Type B pancreatic cell (in vitro differentiated cells): ENCODE measurements at places on chromosomes 7 and 10.

DNA sequence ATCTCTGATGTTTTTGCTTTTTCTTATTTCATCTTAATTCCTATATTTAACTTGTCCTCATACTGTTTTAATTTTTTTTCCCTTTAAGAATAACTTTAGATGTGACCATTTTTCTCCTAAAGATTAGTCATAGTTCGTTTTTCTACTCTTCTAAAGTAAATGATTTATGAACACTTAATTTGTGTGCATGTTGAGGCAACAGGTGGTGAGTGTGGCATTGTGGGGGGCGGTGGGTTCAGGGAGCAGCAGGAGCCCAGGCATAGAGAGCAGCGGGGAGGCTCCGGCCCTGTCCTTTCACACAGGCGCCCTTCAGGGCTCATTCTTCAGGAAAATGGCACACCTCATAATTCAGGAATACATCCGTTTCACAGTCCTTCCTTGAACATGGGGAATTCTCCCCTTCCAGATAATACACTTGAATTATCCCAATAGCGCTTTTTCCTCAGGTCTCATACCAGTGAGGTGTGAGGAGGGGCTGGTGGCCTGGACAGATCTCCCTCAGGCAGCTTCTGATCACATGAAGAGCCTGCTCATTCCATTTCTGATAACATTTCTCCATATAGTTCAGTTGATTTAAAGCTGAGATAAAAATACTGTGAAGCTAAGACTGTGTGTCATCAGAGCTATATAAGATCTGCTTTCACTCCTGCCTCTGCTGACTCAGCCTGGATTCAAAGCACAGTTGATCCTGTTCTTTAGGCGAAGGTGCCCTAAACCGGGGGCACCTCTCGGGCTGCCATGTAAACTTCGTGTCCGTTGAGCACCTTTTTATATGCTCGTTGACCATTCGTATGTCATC lies 40.2 kb downstream of the CUL1 start:
- H3K27ac ChIP-seq, result no peak overlapping the region
- H3K4me3 ChIP-seq, result no peak overlapping the region
- no peaks in the 10 kb centered on the region for H3K4me1 ChIP-seq
- DNase-seq, result no peak
- no peaks in the 10 kb centered on the region for H3K27me3 ChIP-seq

GRCh38 chr7:97480772-97481390 lies 251.0 kb upstream of the TAC1 start:
- peaks cover 28% of the 10 kb centered on the region for H3K4me1 ChIP-seq
- no peaks in the 10 kb centered on the region for H3K36me3 ChIP-seq
- no peak overlapping the region for H3K4me3 ChIP-seq
- H3K27me3 ChIP-seq, result peaks cover 11% of the 10 kb centered on the region
- peak overlapping the region; percentile 51 for H3K27ac ChIP-seq

DNA sequence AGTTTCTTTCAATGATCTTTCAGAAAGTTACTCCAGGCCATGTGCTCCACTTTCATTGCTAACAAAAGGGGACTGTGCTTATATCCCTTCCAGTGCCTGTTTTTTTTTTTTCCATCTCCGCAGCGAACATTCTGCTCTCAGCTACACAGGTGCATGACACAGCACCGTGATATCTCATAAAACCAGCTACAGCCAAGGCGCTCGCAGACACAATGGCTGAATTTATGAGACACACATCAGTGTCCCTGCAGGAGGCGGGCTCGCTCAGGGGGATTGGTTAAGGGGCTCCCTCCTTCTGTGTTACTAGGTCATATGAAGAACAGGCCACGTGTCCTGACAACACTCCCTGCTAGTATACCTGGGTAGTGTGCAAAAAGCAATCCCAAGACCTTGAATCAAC lies 245.5 kb downstream of the SKAP2 start:
- H3K36me3 ChIP-seq, result no peaks in the 10 kb centered on the region
- H3K27me3 ChIP-seq, result peaks cover 6% of the 10 kb centered on the region
- DNase-seq, result peak; percentile 20
- peaks cover 9% of the 10 kb centered on the region for H3K4me1 ChIP-seq

DNA sequence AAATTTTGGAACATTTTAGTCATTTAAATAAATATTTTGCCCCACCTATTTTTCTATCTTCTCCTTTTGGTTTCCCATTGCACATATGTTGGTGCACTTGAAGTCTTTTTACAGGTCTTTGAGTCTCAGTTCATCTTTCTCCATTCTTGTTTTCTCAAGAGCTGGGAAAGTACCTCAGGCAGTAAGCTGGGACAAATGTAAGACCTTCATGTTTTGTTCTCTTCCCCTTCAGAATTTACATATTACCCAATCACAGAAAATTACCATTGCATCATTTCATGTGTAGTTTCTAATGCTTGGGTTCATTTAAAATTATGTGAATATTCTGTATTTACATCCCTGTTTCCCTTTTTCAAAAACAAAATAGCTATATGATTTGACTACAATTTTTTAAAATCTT lies 1150.0 kb upstream of the POT1 start:
- no peak overlapping the region for H3K27ac ChIP-seq
- no peaks in the 10 kb centered on the region for H3K36me3 ChIP-seq
- H3K27me3 ChIP-seq, result no peaks in the 10 kb centered on the region
- DNase-seq, result no peak
- H3K4me3 ChIP-seq, result no peak overlapping the region

- H3K27me3 ChIP-seq, result no peaks in the 10 kb centered on the region
- H3K4me3 ChIP-seq, result no peak overlapping the region
- H3K36me3 ChIP-seq, result peaks cover 13% of the 10 kb centered on the region
- DNase-seq, result no peak
- no peak overlapping the region for H3K27ac ChIP-seq
- H3K4me1 ChIP-seq, result peaks cover 9% of the 10 kb centered on the region
Measured at GRCh38 chr10:13775786-13776775, 189.3 kb downstream of the PRPF18 start.

DNA sequence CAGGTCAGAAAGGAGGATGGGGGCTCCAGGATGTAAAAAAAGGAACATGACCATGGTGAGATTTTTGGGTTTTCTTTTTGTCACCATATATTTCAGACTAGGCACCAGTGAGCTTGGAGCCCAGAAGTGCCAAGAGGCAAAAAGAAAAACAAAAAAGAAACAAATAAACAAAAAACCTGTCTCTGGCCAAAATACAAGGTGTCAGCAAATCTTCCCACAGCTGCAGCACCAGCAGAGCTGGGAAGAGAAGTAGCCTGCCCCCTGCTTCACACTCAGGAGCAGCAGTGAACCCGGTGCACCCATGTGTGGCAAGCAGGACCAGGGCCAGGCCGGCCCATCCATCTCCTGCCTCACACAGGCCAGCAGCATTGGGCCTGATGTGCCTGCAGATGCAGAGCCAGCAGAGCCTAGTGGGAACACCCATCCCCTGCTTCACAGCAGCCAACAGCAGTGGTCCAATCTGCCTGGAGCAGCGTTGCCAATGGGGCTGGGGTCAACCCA lies 34.7 kb upstream of the C10orf71 start:
- no peak overlapping the region for H3K27ac ChIP-seq
- no peaks in the 10 kb centered on the region for H3K36me3 ChIP-seq
- H3K4me1 ChIP-seq, result no peaks in the 10 kb centered on the region
- no peak for DNase-seq
- no peak overlapping the region for H3K4me3 ChIP-seq

DNA sequence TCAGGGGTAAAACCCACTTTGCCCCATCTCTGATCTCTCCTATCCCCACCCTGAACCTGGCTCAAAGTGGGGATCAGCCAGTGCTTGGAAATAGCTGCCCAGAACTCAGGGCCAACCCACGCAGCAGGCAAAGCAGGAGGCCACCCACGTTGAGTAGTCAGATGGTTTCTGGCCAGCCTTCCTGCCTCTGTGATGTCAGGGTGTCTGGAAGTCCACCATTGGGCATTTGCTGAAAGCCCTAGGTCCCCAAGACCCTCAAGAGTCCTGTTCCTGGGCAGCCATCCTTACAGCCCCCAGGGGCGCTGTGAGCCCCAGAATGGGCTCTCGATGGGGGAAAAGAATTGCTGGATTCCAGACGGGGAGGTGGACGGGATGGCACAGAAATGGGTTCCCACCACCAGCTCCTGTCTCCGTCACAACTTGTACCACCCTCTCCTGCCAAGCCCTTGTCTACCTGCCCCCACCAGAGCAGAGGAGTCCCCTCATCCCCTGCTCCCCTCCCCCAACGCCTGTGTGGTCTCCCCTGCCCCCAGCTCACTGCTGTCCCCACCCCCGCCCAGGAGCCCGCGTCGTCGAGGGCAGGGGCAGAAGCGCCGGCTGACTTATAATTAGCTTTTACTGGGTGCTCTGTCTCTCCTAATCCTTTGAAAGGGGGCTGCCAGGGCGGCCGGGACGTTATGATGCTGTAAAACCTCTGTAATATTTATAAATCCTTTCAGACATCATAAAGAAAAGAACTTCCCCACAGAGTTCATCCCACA lies 3.9 kb downstream of the MYL10 start:
- peaks cover 22% of the 10 kb centered on the region for H3K27me3 ChIP-seq
- H3K4me3 ChIP-seq, result no peak overlapping the region
- peak overlapping the region; percentile 44 for H3K27ac ChIP-seq
- peaks cover 31% of the 10 kb centered on the region for H3K4me1 ChIP-seq

GRCh38 chr10:13868528-13869294 lies 281.9 kb downstream of the PRPF18 start:
- no peaks in the 10 kb centered on the region for H3K27me3 ChIP-seq
- DNase-seq, result no peak
- H3K27ac ChIP-seq, result no peak overlapping the region
- H3K4me1 ChIP-seq, result peaks cover 28% of the 10 kb centered on the region

DNA sequence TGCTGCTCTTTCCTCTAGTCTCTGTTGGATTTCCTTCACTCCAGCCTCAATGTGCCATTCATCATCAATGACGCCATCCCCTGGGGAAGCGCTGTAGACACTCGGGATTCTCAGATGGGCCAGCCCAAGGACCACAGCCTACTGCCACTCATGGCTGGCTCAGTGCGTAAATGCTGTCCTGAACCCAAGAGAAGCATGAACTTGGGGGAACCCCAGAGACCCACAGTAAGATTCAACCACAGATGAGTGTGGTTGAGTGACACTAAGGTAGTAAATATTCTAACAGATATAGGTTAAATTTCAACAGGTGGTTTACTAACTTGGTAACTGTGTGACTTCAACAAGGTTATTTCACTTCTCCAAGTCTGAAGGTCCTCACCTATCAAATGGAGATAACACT lies 304.1 kb downstream of the GRM8 start:
- no peak for DNase-seq
- no peak overlapping the region for H3K4me3 ChIP-seq
- no peaks in the 10 kb centered on the region for H3K27me3 ChIP-seq

DNA sequence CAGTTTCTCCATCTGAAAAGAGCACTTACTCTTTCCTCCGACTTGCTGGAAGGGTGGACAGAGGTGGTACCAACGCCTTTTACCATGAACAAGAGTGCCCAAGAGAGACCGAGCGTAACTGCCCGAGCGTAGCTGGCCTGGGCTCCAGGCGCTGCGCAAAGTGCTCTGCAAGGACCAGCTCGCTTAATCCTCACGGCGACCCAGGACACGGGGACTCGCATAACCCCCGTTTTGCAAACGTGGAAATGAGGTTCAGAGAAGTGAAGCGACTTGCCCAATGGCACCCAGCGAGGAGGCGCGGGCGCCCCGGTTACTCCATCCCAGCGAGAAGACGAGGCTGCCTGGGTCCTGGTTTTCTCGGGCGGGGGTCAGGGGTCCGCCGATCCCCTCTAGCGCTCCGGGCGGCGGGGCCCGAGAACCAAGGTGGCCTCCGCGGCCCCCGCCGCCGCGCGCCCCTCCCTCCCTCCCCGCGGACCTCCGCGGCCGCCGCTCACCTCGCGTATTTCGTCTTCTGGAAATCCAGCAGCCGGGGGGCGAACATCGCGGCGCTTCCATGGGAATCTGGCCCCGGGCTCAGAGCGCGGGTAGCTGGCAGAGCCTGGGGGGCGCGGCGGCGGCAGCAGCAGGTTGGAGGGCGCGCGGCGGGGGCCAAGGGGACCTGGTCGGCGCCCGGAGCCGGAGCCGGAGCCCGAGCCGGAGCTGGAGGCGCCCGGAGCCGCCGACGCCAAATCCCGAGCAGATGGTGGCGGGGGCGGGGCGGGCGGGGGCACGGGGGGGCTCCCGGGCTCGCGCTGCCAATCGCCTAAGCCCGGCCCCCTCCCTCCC lies at the start of gene MMD2:
TSS of gene MMD2 (minus strand) at position 711 of the 825 bp plus-strand sequence. CDS start at position 541, 170 bp downstream.
- H3K4me1 ChIP-seq, result peaks cover 5% of the 10 kb centered on the region
- no peaks in the 10 kb centered on the region for H3K36me3 ChIP-seq
- peak within 1 kb of the TSS; percentile 86 for H3K4me3 ChIP-seq
- no peak for DNase-seq

- peaks cover 16% of the 10 kb centered on the region for H3K36me3 ChIP-seq
- no peak overlapping the region for H3K4me3 ChIP-seq
- peaks cover 13% of the 10 kb centered on the region for H3K4me1 ChIP-seq
- no peak for DNase-seq
- H3K27me3 ChIP-seq, result no peaks in the 10 kb centered on the region
- H3K27ac ChIP-seq, result peak overlapping the region; percentile 3
Measured at GRCh38 chr7:44211126-44211675, 10.4 kb downstream of the YKT6 start.

GRCh38 chr10:50550291-50550839 lies 73.4 kb downstream of the SGMS1 start:
- H3K36me3 ChIP-seq, result peaks cover 4% of the 10 kb centered on the region
- H3K27me3 ChIP-seq, result no peaks in the 10 kb centered on the region
- H3K4me3 ChIP-seq, result no peak overlapping the region
- DNase-seq, result no peak
- H3K4me1 ChIP-seq, result peaks cover 9% of the 10 kb centered on the region

GRCh38 chr10:84531396-84531795 lies 203.0 kb downstream of the CCSER2 start:
- H3K27me3 ChIP-seq, result no peaks in the 10 kb centered on the region
- H3K36me3 ChIP-seq, result no peaks in the 10 kb centered on the region
- H3K4me3 ChIP-seq, result no peak overlapping the region
- H3K27ac ChIP-seq, result no peak overlapping the region

GRCh38 chr7:155576900-155577508 lies 30.6 kb upstream of the CNPY1 start:
- no peak overlapping the region for H3K4me3 ChIP-seq
- H3K27me3 ChIP-seq, result peaks cover 27% of the 10 kb centered on the region
- H3K4me1 ChIP-seq, result no peaks in the 10 kb centered on the region
- DNase-seq, result no peak
- H3K36me3 ChIP-seq, result no peaks in the 10 kb centered on the region

DNA sequence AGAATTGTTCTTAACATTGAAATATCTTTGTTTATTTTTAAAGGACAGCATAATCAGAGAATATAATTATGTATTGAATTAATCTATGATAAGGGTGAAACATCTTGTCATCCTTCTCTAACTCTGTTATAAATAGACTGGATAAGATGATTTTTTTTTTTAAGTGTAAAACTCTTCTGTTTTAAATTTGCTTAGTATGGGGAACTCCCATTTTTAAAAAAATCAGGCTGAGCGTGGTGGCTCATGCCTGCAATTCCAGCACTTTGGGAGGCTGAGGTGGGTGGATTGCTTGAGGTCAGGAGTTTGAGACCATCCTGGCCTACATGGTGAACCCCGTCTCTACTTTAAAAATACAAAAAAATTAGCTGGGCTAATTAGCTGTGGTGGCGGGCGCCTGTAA lies 9.4 kb upstream of the HERC4 start:
- no peak for DNase-seq
- H3K36me3 ChIP-seq, result no peaks in the 10 kb centered on the region
- H3K4me1 ChIP-seq, result no peaks in the 10 kb centered on the region
- H3K27ac ChIP-seq, result no peak overlapping the region
- H3K27me3 ChIP-seq, result no peaks in the 10 kb centered on the region
- no peak overlapping the region for H3K4me3 ChIP-seq
